ENCODE measurements at places on chromosomes 6 and 20.

DNA sequence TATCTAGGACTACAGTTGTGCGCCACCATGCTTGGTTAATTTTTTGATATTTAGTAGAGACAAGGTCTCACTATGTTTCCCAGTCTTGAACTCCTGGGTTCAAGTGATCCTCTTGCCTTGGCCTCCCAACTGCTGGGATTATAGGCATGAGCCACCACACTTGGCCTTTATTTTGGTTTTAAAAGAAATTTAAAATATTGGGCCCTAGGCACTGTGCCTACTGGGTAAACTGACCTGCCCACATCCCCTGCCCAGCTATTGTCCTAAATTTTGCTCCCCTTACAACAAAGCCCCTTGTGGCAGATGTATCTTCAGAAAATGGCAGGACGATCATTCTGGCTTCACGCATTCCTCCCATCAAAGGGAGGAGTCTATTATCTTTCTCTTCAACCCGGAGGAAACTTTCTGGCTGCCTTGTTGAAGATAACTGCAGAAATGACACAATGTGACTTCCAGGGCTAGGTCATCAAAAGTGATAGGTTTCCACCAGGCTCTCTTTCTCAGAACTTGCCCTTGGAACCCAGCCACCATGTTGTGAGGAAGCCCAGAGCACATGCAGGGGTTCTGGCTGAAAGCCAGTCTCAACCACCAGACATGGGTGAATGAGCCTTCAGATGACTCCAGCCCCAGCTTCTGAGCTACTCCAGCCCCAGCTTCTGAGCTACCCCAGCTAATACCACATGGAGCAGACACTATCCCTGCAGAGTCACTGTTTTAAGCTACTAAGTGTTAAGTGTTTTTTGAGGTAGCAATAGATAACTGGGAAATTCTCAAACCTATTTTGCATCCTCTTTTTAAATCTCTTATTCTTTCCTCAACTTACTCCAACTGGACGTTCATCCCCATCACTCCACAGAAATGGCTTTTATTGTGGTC is 4.6 kb upstream of the GUCA1B start:
- DNase-seq = no peak

DNA sequence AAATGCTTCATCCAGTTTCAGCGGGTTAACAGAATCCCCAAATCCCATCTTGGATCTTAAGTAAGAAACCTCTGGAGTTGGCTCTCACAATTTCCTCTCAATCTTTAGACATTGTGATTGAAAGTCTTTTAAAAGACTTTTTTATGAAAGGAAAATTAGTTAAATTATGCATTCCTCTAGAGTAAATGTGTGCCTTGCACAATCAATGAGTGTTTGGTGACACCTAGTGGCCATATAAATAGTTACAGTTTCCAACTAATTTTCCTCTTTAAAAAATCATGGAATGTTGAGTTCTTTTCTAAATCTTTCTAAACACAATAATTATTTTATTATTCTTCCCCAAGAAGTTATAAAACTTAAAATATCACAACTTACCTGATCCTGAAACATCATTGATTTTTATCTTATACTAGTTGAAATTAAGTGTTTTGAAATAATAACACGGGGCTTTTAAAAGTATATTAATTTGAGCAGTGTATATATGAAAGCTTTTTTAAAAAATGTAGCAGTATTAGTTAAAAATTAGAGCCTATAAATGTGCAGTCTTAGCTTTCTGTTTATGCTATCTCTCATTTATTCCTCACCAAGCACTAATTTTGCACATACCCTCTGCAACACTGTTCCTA is 66.4 kb downstream of the PKHD1 start:
- DNase-seq = no peak

GRCh38 chr6:14921170-14921569 is 324.7 kb upstream of the JARID2 start:
- DNase-seq = no peak

DNA sequence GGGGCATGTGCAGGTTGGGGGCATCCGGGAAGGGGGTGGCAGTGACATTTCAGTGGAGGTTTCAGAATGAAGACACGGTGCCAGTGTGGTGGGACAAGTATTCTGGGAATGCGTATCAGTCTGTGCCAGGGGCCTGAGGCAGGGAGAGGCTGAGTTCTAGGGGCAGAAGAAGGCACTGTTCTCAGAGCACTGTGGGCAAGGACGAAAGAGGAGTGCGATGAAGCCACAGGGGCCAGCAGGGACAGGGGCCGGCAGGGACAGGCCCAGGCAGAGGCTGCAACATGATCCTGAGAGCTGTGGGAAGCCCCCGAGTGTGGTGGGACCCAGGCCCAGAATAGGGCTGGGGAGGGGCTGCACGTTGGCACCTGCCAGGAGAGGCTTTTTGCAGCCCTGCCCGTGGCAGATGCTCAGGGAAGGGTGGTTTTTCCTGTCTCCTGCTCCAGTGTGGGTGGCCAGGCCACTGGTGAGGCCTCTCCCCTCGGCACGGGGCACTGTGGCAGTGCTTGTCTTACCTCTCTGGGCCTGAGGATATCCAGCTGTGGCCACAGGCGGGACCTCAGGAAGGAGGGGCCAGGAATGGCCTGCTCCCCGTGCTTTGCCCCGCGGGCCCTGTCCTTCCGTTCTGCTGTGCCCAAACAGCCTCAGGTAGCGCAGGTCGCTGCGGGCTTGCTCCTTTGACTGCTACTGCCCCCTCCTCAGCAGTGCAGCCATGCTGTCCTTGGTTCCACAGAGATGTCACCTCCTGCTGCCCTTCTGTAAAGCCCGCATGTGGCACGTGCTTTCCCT is 10.0 kb downstream of the ENTPD6 start:
- DNase-seq = no peak

- DNase-seq = no peak
Measured at GRCh38 chr6:15522856-15523529, 139.8 kb downstream of the DTNBP1 start.

DNA sequence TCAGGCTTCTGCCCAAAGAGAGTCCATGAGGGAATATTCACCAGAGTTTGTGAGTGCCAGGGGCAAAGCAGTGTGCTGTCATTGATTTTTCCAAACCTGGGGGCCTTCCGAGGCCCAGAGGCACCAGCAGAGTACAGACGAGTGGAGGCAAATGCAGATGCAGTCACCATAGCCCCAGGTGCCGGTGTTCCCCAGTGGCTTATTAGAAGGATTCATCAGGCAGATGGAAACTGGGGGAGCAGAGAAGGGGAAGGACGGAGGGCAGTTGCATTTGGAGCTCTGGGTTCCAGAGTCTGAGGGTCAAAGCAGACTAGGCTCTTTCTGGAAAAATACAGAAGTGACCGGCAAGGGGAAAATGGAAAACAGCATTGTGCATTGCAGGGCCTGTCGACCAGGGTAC is 184.2 kb downstream of the ANKRD60 start:
- DNase-seq = no peak

- DNase-seq = no peak
Measured at GRCh38 chr6:137197684-137198645, 21.2 kb downstream of the IFNGR1 start.

GRCh38 chr6:4402477-4402976 is 267.2 kb upstream of the ECI2 start:
- DNase-seq = no peak

DNA sequence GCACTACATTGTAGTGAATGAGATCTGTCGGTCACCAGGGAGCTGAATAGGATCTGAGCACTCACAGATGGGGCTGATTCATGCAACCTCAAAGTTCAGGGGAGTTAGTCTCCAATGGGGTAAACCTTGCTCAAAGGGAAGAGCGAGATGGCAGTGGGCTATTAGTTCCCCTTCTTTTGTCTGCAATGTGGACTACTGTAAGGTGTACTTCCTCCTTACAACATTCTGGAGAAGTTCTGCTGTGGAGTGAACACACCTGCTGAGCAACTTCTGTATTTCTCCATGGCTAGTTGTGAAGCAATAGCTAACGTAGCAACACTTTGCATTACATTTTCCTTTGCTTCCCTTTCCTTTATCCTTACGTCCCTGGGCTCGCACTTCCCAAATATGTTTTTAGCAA is 134.3 kb upstream of the B3GAT2 start:
- DNase-seq = no peak

DNA sequence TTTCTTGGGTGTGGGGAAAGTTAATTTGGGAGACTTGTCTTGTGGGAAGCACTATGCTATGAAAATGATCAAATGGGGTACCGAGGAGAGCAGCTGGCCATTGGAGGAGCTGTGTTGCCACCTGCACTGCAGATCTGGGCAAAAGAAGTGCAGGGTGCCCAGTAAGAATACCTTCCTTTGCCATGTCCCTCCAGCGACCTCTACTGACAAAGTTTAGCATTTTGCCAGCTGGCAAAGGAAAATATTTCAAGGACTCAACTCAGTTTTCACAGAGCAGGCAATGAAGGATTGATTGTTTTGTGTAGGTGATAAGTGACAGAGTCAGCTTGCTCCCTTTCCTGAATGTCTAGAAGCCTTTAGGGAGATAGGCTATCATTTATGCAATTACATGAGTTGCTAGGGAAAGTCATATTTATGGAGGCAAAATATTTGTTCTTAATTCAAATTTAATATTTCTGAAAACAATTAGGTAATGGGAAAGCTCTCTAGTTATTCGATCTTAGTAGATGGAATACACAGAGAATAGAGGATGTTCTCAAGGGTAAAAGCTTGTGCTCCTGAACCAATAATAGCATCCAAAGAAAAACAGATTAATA is 118.4 kb downstream of the FARS2 start:
- peak; percentile 24 for DNase-seq

- DNase-seq = no peak
Measured at GRCh38 chr6:127748290-127748689, 152.6 kb downstream of the THEMIS start.

GRCh38 chr6:32140420-32141046 is 10.4 kb upstream of the FKBPL start:
- DNase-seq = no peak

DNA sequence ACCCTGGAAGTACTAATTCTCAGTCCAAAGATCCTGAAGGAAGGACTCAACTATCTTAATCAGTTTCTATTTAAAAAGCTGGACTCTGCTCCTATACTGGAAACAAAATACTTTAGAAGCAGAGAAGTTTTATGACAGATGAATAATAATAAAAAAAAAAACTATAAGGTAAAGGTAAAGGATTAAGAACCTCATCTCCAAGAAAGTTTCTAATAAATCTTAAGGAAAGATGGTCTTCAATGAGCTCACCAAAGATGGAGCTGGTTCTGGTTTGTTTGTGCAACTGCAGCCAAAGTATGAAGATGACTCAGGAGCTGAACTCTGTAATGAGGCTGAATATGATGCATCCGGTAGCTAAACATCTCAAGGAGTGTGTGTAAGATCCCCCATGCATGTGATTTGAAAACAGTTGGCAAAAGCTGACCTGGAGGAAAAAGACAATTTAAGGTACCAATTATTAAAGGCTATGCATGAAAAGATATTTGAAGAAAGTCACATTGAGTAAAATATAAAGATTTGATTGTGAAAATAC is 25.2 kb downstream of the MED23 start:
- no peak for DNase-seq

DNA sequence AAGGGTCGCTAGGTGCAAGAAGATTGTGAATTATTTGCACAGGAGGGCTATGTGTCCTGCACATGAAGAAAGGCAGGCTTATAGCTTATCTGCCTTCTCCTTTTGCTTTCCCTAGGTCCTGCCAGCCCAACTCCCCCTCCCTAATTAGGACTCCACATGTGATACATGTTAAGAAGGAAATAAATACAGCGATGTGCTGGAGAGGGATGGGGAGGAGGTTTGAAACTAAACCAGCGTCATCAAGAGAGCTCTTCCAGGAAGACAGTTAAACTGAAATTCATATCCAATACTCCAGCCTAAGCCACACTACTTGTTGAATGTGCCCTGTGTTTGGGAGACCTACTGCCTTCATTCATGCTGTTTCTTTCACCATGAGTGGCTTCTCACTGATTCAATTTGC is 34.9 kb upstream of the UTRN start:
- DNase-seq = no peak

- no peak for DNase-seq
Measured at GRCh38 chr6:44855562-44856411, 468.3 kb downstream of the CDC5L start.

DNA sequence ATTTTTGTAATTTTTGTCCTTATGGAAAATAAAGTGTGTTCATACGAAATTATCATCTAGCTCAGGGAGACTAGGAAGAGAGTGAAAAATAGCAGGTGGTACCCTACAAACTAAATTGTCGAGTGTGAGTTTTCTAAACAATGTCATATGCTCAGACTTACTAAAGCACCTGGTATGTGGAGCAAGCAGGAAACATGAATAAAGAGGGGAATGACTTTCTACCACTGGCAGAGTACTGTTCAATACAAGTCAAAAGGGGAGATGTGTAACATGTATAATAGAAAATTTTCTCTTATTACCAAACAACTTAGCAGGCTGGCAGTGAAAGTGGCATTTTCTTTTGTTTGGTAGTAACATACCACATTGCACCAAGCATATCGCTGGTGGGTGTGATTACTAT is 36.1 kb downstream of the CTNNBL1 start:
- DNase-seq = no peak

GRCh38 chr6:7124636-7125035 is 16.9 kb downstream of the RREB1 start:
- DNase-seq = no peak

GRCh38 chr20:64053841-64054661 is 4.6 kb upstream of the SOX18 start:
- DNase-seq = no peak

DNA sequence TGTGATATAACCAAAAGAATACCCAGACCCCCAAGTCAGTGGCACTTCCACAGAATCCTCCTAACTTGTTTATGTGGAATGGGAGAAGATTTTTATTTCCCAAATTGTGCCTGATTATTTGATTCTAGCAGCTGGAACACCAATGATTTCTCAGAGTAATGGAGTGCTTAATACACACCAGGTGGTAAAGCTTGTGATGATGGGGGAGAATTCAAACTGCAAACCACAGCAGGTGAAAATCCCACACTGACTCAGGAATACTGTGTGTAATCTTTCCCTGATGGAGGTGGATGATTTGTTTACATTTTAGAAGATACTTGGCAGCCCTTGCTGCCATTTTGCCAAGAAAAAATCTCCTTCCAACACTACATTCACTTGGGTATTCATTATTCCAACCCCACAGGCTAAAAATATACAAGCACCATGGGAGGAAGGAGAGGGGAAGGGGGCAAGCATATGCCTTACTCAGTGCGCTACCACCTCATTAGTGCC is 212.7 kb upstream of the PLN start:
- no peak for DNase-seq

GRCh38 chr6:142088858-142089216 is 43.9 kb upstream of the GJE1 start:
- DNase-seq = no peak

DNA sequence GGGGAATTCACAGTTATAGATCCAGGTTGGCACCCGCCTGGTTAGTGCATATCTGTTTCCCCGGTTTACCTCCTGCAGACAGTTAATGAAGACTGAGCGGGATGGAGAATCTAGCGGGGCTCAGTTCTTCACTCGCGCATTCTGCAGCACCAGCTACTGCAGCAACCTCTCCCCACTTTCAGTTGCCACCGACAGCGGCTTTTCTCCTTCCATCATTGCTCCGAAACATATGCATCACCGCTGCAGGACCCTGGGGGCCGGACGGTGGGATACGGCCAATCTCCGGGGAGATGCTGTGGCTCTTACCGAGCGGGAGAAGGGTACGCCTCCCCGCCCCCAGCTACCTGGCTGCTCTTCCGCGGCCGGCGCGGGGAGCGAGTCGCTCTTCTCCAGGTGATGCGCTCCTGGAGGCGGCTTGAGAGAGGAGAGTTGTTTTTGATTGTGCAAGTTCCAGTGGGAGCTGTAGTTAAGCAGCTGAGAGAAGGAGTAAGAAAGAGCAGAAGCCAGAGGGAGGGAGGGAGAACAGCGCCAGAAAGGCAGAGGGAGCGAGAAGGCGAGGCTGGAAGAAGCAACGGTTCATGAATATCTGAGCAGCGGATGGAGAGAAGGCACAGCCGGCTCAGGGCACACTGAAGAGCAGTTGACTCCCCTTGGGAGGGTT is at the start of gene SGK1:
TSS of gene SGK1 (minus strand) at position 642 of the 661 bp plus-strand sequence. CDS start 652 bp downstream, outside the sequence.
- no peak for DNase-seq
